CD8-positive, alpha-beta memory T cell (primary cell): ENCODE measurements at places on chromosomes 4 and X. TPM values are rescaled to one million over a fixed set of nuclear protein-coding genes. Genes with fewer than 3 reads are reported as not detected.

NLGN4X gene
- total RNA-seq = not detected

DNA sequence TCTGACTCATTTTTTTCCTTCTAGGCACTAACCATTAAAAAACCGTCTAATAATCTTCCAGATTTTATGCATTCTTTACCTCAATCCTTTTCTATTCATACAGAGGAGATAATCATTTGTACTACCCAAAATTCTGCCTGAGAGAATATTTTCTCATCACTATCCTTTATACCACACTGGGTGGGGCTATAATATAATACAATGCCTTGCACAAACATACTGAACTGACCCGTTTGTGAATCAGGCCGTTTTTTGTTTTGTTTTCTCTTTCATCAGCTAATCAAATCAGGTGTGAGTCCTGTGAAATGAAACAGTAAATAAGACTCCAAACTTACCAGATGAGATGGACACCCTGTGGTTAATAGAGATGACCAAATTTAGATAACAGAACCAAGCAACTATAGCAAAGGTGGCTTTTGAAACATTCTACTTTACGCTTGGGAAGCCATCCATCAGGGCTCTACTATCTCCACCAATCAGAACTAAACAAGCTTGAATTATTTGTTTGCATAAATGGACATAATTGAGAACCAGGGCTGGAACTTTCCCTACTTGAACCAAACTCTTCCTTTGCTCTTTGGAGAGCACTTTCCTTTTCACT, 573.0 kb downstream of the GABRG1 start:
- no peak for DNase-seq

GRCh38 chr4:83370640-83370906, 35.9 kb upstream of the HPSE start:
- DNase-seq = no peak

PPP4R3C gene
- total RNA-seq = not detected

DNA sequence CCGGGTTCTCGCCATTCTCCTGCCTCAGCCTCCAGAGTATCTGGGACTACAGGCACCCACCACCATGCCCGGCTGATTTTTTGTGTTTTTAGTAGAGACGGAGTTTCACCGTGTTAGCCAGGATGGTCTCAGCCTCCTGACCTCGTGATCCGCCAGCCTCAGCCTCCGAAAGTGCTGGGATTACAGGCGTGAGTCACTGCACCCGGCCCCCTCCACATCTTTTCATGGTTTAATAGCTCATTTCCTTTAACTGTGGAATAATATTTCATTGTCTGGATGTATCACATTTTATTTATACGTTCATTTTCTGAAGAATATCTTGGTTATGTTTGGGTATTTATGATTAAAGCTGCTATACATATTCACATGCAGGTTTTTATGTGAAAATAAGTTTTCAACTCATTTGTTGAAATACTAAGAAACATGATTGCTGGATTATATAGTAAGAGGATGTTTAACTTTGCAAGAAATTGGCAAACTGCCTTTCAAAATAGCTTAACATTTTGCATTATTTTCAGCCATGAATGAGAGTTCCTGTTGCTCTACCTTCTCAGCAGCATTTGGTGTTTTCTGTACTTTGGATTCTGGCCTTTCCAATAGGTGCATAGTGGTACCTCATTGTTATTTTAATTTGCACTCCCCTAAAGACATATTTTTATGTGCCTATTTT, 591.9 kb downstream of the TECRL start:
- DNase-seq = no peak

DNA sequence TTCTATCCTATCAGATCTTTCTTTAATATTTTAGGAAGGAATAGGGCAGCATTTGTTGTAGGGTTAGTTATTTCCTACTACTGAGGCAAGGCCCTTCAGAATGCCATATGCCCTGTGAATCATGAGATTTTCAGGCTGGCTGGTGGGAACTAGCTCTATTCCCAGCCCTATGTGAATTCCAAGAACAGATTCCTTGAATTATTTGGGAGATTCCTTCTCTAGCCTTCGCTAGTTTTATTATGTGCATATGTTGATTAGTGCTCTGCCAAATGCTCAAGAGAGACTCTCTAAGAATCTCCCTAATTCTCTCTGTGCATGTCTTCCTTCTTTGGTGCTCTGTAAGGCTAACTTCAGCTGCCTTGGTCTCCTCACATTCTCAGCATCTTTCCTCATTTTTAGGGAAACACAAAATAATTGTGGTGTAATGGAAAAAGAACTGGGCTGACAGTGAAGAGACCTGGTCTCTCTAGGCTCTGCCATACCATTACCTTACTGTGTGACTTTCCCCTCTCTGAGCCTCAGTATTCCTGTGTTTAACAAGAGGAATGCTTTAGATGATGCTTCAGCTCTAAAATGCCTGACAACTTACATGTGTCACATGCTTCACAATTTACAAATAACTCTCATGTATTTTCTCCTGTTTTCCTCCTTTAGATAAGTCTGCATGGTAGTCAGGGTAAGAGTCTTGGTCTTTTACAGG, 79.7 kb downstream of the VMA21 start:
- DNase-seq = no peak

DNA sequence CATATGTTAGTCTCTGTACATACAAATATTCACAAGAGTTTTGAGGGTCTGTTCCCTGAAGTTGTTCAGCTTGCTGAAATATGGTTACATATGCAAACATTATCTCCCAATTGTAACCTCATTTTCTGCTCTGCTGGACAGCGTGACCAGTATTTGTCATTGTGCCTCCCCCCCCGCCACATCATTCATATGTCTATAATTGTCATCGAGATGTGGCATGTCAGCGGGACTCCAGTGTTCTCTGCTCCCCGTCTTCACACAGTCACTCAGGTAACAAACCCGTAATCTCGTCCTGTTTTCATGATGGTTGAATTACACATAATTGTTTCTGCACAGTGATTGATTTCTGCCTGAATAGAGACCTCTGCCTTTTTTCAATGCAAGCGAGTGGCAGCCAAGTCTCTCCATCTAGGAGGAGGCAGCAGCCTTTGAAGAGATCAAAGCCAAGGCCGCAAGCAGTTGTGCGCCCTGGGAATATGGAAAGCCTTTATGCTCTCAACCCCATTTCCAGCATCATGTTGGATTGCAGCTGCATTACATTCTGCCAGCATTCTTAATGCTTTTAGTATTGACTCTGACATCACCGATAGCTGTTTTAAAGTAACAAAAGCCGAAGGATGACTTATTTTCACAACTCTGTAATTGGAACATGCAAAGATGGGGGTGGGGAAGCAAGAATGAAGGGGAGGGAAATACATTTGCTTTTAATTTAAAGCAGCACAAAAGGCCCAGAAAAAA, 27.4 kb downstream of the LEF1 start:
- DNase-seq = no peak

DNA sequence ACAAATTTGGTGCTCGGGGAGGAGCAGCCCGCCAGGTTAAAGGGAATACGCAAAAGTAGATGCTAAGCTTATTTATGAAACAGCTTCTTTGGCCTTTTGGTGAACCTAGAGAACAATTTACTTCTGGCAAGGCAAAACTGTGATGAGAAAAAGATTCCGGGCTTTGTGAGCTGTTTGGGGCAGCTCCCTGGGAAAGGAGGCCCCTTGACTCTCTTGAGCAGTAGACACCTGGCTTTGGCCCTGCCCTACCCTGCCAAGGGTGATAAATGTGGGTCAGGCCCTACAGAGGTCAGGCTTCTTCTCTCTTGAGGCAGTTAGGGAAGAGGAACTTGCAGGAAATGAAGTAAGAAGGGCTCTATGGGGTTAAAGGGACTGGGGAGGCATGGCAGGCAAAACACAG, 509.6 kb downstream of the MID1IP1 start:
- DNase-seq = no peak

GRCh38 chr4:161444626-161445025, 719.2 kb downstream of the FSTL5 start:
- no peak for DNase-seq

GABRB1 gene
- not detected for total RNA-seq

GRCh38 chr4:15149839-15150592, 147.7 kb downstream of the CPEB2 start:
- no peak for DNase-seq

DNA sequence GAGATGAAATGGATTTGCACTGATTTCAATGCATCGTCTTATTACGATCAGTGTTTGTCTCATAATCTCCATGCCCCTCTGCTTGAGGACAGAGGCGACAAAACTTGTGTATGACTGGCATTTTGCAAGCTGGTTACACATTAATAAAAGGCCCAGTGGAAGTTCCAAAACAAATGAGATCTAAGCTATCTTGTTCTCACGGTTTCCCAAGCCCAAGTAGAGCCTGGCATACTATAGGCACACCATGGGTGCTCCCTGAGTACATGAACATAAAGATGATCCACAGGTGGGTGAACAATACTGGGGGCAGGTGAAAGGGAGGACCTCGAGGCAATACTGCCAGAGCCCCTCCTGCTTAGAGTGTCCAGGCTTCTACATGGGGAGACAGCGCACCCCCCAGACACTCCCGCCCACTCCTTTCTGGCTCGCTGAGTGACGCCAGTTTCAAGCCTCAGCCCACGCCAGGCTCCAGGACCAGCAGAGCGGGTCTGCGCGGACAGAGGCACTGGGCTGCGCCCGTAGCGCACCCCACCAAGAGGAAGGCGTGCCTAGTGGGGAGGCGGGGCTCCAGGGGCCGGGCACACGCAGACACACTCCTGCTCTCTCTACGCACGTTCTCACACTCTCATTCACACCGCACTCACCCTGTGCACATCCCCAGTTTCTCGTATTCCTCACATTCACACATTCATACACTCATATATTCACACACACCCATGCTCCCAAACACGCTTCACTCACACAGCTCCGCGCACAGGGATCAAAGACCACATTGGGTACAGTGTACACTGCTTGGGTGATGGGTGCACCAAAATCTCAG, 8.9 kb upstream of the GSX2 start:
- peak; percentile 59 for DNase-seq

MYOZ2 gene
- not detected for total RNA-seq

DNA sequence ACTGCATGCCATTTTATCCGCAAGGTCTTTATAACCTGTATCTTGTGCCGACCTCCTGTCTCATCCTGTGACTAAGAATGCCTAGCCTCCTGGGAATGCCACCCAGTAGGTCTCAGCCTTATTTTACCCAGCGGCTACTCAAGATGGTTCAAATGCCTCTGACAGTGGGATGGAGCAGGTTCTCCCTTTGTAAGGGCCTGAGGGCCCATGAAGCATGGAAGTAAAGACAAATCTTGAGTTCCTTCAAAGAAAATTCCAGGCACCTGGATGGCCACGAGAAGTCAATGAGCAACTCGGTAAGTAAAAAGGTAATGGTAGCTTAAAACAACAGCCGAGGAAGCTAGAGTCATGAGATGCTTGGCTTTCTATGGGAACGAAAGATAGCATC, 19.6 kb upstream of the PRKX start:
- no peak for DNase-seq

DNA sequence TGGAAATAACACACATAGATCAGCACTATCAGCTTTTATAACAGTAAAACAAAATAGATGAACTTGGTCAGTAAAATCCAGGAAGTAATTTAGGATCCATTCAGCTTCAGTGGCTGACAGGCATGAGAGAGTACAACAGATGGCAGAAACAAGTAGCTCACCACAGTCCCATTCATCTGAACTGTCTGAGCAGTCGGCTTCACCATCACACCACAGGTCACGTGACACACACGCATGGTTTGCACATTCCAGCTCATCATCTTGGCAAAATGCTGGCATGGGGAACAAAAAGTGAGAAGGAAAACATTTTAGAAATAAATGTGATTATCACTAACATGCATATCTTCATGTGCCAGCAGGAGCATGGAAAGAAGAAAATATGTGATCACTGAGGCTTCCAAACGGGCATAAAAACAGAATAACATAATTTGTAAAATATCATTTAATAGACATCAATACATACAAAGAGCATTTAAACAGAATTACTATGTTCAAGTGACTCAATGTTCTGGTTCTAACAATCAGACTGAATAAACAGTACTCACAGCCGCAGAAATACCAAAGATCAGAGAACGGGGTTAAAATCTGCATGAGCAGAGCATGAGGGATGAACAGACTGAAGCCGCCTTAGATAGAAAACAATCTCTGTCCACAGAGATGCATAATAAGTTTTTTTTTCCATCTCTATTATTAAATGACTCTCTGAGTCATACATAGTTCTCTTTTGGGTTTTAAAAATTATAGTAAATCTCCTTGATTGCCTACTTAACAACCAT, 158.1 kb downstream of the ATP10D start:
- no peak for DNase-seq

RHOXF2 gene
- total RNA-seq = not detected
